ENCODE measurements at places on chromosomes 5 and 9. TPM values are rescaled to one million over a fixed set of nuclear protein-coding genes. Genes with fewer than 3 reads are reported as not detected.
A peak's percentile ranks its signal among the peaks of the same experiment; 100 is the strongest.

CCDC187 gene
- 0.11 TPM for total RNA-seq

DNA sequence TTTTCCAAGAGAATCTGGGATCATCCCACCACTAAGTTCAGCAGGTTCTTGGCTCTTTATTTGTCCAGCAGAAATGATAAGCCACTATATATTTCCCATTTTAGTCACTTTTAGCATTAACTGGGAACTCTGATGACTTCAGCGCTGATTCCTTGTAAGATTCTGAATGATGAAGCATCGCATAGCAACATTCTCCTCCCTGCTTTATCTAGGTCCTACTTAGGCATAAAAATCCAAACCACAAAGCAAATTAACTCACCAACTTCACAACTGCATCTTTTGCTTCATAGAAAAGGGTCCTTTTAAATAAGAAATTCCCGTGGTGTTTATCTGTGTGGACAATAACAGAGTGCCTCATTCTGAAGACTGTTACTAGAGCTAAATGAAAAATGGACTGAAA is 203.9 kb downstream of the SAXO1 start:
- no peak for DNase-seq

GRCh38 chr9:93216073-93216365 is 32.1 kb downstream of the WNK2 start:
- DNase-seq = no peak

- no peak for DNase-seq
Observed at GRCh38 chr9:91192381-91193086, 169.2 kb downstream of the AUH start.

DNA sequence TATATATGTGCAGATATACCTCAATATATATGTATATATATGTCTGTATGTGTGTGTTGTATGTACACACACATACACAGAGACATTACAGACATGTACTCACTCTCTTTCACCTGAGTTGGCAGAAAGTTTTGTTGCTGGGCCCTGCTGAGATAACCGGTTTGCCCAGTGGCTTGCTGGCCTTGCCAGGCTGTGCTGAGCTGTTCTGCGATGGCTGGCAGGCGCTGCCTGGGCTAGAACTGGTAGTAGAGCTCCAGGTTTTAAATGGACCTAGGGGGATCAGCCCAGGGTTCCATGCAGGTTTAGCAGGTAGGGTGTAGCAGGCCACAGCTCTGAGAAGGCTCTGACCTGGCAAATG is 394.3 kb downstream of the GADD45G start:
- no peak for DNase-seq

GRCh38 chr9:78236551-78236910 is 656 bp downstream of the CEP78 start:
- no peak for DNase-seq

- no peak for DNase-seq
Observed at GRCh38 chr5:147906326-147907095, at the start of gene C5orf46. Gene C5orf46 (minus strand): TSS chr5:147906538. CDS start chr5:147906501, 37 bp downstream.

DNA sequence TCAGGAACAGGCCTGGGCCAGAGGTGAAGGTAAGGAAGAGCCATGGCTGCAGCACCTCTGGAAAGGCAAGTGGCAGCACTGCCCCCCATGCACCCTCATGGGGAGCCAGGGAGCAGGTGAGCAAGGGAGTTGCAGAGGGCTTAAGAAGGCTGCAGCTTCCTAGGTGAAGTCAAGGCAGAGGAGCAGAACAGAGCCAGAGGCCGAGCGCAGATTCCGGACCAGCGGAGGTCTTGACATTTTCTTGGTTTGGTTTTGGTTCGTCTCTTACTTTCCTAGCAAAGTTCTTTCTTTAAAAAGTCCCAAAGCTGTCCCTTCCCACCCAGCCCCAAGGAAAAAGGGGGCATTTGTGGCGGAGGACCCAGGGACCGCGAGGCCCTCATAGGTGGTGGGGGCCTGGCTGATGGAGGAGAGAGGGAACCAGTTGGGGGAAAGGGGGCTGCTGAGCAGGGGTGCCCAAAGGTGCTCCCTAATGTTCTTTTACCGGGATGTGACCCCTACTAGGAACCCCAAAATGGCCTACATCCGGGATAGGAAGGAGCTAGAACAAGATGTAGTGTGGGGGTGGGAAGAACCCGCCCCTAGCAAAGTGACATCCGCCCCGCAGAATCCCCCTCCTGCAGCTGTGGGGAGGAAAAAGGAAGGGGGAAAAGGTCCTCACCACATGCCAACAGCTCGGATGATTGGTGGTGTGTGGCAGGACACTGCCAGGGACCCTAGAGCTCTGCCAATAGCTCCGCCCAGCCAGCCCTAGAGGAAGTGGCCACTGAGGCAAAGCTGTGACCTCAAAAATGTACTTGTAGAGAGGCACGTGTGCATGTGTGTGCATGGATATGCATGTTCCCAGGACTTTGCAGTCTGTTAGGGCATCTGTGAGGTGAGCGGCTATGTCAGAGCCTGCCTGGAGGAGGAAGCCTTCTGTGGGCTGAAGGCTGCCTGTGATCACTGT is 914 bp upstream of the CD72 start:
- peak; percentile 76 for DNase-seq

DNA sequence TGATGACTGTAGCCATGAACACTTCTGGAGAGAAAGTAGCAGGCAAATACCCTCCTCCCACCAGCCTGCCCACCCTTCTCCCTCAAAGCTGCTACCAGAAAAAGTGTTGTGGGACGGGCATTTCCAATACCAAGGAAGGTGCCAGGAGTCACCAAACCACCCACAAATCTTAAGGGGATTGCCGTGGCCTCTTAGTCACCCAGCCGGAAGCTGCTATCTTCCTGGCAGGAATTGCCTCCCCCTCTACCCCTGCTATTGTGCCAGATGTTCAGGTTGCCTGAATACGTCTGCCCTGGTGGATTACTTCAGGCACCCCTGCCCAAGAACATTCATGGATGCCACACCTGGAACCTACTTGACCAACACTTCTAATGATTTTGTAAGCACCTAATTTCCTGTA is 156.1 kb downstream of the TTC39B start:
- no peak for DNase-seq

ZCCHC10 gene
- 22.7 TPM for total RNA-seq

GRCh38 chr5:127133071-127133470 is 59.8 kb upstream of the C5orf63 start:
- no peak for DNase-seq

FAM153A gene
- 48.6 TPM for total RNA-seq

- no peak for DNase-seq
Observed at GRCh38 chr9:69936427-69936826, 107.2 kb upstream of the MAMDC2 start.

- no peak for DNase-seq
Observed at GRCh38 chr5:164651546-164652275, 1146.3 kb downstream of the MAT2B start.

Measured in CD8-positive, alpha-beta T cell (primary cell).